ENCODE measurements at places on chromosomes 13 and 19. TPM values are rescaled to one million over a fixed set of nuclear protein-coding genes. Genes with fewer than 3 reads are reported as not detected.

UNC13A gene
- 0.02 TPM for total RNA-seq

CD79A gene
- total RNA-seq: 2.7 TPM

MBD3L2B gene
- not detected for total RNA-seq

PSG7 gene
- not detected for total RNA-seq

ZNF560 gene
- total RNA-seq: not detected

PSG11 gene
- not detected for total RNA-seq

ENOX1 gene
- total RNA-seq: 0.07 TPM

CEACAM20 gene
- not detected for total RNA-seq

APOC4 gene
- total RNA-seq: not detected

SLC7A9 gene
- 0.12 TPM for total RNA-seq

PLPP2 gene
- total RNA-seq: 0.07 TPM

SHD gene
- total RNA-seq: not detected

MUC16 gene
- total RNA-seq: not detected

PEG3 gene
- not detected for total RNA-seq

KANK2 gene
- total RNA-seq: 3.0 TPM

ZNF547 gene
- total RNA-seq: 1.6 TPM

LGALS14 gene
- total RNA-seq: not detected

ELANE gene
- not detected for total RNA-seq

GRCh38 chr13:109395014-109395413, 391.4 kb downstream of the IRS2 start:
- DNase-seq: no peak

- DNase-seq: no peak
Observed at GRCh38 chr19:926323-926588, 421 bp downstream of the ARID3A start.

GRCh38 chr19:4582980-4583842, 23.7 kb upstream of the SEMA6B start:
- no peak for DNase-seq

DNA sequence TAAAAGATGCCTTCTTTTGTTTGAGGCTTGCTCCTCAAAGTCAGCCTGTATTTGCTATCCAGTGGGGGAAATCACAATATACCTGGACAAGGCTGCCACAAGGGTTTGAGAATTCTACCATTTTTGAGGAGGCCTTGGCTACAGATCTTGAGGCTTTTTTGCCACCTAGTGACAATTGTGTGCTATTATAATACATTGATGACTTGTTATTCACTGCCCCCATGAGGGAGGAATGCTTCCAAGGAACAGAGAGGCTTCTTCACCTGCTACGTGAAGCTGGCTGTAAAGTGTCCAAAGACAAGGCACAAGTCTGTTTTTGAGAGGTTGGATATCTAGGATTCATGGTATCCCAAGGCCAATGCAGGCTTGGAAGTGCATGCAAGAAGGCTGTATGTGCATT, 72.5 kb downstream of the ZNF708 start:
- DNase-seq: no peak

GRCh38 chr19:19040417-19040816, 7.0 kb downstream of the ARMC6 start:
- DNase-seq: no peak

DNA sequence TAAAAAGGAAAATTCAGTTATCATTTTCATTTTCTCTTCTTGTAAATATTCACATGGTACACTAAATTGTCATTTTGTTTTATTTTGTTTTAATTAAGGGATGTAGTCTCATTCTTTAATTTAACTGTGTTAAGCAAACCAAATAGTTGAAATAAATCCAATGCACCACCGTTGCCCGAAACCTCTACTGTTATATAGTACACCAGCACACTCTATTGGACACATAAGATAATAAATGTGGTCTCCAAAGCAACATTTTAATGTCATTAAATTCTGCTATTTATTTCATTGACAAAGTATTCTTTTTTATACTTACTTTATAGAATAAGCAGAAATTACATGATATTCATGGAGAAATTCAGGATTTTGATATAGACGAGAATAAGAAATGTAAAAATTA, 156.4 kb upstream of the FREM2 start:
- DNase-seq: no peak

GRCh38 chr19:41427647-41428480, 690 bp upstream of the B3GNT8 start:
- peak; percentile 74 for DNase-seq

DNA sequence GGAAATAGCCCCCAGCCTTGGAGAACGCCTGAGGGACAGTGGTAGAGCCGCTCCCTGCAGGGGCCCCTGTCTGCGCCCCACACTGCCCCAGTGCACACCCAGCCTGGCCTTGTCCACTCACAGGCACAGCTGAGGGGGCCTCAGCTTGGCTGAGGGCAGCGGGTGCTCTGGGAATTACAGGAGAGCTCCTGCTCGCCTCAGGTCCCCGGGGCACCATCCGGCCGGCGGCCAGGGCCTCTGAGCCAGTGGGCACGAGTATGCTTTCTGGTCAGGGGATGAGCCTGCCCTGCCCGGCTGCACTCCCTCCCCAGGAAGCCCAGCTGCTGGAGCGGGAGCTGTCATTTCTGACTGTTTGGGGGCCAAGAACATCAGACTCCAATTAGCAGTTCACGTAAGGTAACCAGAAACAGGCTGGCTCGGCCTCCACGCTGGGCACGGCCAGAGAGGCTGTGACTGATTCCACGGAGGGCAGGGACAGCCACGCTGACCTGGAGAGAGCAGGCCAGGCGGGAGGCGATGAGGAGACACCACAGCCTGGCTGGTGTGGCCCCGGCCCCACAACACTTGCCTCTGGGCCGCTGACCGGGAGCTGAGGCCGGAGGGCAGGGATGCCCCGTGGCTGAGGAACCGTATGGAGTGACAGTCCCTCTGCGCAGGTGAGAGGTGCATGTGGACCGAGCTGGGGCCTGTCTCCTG, 15.4 kb downstream of the CEBPG start:
- no peak for DNase-seq

GRCh38 chr13:98288211-98288610, 111.1 kb upstream of the RNF113B start:
- no peak for DNase-seq

- no peak for DNase-seq
Observed at GRCh38 chr13:103287659-103288058, 221.4 kb upstream of the SLC10A2 start.

DNA sequence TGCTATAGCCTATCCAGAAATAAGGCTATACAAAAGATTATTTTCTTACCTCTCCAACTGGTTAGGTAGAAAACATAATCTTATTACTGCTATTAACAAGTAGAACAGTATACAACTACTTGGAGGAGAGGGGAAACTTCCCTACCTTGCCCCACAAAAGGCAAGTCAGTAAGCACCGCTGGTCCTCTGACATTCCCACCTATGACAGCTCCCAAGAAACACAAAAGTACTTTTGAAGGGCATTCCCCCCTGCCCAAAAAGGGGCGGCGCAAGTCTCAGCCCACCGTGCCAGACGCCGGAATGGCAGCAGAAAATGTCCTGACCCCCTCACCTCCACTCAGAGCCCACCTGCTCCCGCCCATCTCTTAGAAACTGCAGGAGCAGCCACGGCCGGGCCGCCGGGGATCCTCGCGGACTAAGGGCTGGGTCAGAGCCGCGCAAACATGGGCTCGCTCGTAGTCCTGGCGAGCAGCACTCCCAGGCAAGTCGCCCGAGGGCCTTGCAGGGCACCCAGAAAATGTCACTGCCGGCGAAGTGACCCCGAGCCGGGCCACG, 437 bp downstream of the SUCLA2 start:
- DNase-seq: no peak

GRCh38 chr19:15445807-15446376, 3.9 kb downstream of the WIZ start:
- DNase-seq: no peak

DNA sequence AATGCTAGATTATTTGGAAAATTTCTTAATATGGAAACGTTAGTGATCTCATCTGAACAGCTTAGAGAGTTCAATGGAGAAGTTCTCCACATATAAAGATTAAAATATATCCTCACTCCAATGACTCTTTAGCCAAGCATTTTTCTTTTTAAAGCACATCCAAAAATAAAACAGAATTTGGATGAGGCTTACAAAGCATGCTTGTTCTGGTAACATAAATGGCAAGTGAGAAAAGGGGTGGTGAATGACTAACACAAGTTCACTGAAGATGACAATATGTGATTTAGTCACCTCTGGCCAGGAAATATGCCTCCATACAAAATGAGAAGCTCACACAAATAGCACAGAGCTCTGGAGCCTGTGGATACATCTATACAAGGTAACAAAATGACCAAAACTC, 253.0 kb downstream of the PCDH20 start:
- DNase-seq: no peak

DNA sequence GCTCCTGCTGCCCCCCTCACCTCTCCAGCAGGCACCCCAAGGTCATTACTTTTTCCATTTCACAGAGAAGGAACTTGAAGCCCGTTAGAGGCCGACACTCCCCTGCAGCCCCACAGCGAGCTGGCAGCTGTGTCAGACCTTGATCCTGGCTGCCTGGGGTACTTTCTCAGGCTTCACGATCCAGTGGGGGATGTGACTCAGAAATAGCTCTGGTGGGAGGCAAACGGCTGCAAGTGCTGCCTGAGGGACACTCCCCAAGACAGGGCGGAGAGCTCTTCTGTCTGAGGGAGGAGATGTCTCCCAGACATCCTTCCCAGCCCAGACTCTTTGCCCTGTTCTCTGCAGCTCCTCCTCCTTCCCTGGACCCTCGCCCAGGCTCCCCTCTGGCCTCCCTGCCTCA, 4.8 kb downstream of the TSKS start:
- DNase-seq: no peak

DNA sequence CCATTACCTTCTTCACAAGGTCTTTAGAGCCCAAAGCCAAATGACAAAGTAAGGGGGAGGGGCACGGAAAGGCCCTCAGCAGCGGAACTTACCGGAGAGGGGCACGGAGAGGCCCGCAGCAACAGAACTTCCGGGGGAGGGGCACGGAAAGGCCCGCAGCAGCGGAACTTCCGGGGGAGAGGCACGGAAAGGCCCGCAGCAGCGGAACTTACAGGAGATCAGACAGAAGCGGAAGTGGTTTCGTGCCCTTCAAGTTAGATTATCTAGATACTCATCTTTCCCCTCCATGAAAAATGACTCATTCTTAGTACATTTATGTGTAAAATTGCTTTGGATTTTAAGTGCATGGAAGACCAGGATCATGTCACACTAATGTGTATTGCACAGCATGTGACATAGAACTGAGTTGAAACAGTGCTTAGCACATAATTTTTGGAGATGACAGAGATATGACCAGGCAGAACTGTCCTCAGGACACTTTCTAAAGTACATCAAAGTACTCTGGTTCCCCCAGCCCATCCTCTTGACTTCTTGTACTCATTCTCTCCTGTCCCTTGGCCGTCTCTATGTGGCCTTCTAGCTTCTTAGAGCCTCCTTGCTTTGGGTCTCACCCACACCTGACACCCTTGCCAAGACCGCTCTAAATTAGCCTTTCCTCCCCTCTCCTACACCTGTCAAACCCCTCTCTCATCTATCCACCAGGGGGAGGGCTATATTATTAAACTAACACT, 25.7 kb upstream of the TPTE2 start:
- DNase-seq: peak; percentile 93

GRCh38 chr13:65719831-65720230, 1510.3 kb downstream of the PCDH9 start:
- DNase-seq: no peak

DNA sequence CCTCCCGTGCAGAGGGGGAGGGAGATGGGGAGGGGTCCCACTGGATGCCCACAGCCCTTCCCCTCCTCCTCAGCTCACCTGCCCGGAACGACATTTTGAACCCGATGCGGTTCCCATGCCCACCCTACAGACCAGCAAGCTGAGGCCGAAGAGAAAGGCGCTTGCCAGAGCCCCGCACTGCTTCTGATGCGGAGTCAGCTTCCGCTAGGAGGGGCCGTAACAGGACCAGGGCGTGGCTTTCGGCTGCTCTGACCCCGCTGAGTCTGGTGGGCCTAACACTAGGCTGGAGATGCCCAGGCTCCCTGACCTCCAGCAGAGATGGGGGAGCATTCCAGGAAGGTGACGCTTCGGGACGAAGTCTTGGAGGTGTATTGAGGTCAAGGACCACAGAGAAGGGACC, 6.7 kb downstream of the ONECUT3 start:
- no peak for DNase-seq

- DNase-seq: no peak
Observed at GRCh38 chr19:35262101-35262761, 6.5 kb upstream of the USF2 start.

GRCh38 chr19:40315812-40316470, 30.8 kb upstream of the AKT2 start:
- no peak for DNase-seq

DNA sequence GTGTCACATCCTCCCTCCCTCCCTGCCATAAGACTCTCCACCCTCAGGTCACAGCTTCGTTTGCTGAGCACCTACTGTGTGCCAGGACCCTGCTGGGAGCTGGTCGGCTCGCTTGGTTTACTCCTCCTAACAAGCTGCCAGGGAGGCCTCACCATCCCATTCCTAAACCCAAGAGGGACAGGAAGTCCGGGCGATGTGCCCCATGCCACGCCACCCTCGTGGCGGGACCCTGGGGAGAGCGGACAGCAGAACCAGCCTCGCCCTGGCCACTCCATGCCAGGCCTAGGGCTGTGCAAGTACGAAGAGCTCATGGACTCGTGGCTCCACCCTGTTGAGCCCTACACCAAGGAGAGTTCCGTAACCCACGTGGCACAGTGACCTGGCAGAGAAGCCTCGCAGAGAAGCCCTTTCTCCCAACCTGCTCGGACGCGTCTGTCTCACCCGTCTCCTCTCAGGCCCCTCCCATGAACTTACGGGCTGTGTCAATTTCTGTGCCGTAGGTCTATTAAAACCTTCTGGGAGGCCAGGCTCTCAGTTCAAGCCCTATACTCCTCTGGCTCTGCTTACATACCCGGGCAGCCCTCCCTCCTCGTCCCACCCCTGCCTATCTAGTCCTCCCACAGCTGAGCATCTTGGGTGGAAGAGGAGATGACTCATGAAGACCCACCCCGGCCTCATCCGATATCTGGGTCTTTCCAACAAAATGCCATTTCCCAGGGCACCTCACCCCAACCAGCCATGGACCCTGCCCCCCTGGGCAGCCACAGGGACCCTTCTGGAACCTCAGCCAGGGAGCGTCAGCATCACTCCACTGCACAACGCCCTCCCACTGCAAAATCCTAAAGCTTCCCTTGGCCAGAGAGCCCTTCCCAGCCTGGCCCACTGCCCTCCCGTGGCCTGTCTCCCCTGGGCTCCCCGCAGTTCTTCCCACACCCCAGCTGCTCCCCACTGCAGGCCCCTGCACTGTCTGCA, 2.6 kb downstream of the UBXN6 start:
- no peak for DNase-seq

Measured in activated CD4-positive, alpha-beta T cell treated with anti-CD3 and anti-CD28 coated beads, Interleukin-2, amount 10 ng/mL, durations not matched to agents 24 days and 14 days (primary cell).